ENCODE measurements at places on chromosomes 3 and 15.

GRCh38 chr3:128881576-128881975, 2.2 kb downstream of the ACAD9 start:
- no peak for DNase-seq

DNA sequence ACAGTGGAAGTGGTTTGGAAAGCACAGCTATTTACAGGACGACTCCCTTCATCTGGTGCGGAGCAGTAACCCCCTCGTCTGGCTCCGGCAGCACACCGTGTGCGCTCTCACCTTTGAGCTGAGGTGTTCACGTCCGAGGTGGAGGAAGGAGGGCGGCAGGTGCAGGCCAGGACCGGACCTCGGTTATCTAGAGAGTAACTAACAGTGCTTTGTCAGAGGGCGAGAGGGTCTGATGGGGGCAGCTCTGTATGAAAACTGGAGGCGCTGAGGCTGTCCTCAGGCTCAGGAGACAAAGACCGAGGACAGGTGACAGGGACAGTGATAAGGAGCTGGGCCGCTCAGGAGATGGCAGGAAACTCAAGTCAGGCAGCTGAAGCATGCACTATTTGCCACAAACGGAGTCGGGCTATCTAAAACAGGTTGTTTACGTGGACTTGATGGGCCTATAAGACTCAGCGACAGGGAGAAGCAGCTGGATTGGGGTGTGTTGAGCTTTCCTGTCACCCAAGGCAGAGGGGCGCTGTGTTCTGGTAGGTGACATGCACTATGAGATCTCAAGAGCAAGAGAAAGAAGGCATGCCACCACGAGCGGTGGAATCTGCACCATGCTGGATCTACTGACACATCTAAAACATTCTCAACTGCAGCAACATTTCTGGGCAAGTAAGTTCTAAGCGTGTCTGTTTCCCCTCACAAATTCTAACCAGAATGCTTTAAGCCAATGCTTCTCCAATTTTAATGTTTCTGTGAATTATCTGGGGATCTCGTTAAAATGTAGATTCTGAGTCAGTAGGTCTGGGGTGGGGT, 155.2 kb downstream of the XXYLT1 start:
- no peak for DNase-seq

DNA sequence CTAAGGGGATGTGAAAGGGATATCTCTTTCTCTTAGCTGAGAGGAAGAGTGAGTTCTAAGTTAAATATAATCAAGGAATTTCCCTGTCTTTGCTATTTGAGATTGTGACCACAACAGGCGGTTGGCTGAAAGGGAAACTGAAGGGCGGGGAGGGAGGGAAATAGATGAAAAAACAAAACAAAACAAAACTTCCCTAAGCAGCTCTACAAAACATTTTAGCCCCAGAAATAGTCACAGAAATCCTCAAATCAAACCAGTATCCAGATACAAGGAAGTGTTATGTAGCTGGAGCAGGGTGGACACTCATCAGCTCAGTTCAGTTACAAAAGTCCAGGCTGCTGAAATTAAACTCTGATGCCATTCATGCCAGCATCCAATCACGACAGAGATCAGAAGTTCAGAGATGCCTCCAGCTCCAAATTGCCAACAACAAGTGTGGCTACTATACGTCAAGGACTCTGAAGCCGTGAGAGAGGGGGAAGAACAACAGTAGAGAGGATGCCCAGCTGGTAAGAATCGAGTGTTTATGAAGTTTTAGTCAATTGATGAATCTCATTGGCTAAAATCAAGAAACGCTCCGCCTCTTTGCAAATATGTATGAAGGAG, 319 bp upstream of the TP63 start:
- no peak for DNase-seq

DNA sequence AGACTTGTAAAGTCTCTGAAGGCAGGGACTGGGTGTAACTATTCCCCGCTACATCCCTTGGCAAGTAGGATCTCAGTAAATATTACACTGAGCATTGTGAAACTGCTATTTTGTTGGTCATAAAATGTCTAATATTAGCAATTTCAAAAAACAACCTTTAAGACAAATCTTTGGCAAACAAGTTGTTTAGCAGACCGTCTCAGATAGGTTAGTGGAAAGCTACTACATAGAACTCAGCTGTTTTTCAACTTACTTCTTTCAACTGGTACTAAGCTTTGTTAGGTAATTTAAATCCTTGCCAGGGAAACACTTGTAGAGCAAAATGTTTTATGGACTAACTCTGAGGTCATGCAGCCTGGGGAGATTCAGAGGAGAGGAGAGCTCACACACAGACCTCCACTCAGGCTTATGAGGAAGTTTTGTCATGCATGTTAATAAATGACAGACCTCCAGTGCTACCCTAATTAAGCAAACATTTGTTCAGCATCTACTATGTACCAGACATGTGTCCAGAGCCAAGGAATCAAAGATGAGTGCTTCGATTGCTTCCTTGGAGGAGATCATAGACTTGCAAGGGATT, 61.6 kb upstream of the STAC start:
- DNase-seq: no peak

DNA sequence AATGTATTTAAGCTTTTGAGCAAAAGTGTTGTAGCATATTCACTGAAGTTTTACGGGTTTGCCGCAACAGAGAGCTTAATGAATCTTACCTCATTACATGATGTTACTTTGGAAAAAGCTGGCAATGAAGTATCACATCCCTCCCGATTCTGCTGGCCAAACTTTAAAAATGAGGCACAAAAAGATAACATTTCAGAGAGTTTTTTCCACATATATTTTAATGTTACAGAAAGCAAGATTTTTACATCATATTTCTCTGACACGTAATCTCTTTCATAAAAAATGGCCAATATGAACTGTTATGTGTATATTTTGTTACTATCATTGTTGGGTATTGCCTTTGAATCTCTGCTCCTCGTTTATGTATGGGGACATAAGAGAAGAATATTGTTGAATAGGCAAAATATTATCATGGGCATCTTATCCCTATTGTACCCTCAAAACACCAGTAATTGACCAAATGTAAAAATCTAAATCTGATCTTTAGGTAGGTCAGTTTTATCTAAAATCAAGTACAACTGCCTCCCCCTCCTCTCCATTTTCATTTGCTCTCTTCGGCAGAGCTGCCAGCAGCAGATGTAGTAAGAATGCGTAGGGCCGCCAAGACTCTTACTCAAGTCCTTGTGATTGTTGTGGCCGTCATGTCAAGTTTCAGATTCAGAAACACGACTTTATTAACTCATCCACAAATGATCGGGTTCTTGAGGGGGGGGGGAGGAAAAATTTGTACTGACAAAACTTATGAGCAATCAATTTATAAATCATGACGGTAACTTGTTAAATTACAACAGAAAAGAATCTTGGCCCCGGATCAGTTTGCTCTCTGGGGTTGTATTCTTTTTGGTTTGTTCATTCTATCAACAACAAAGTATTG, 106.7 kb upstream of the THRB start:
- no peak for DNase-seq

DNA sequence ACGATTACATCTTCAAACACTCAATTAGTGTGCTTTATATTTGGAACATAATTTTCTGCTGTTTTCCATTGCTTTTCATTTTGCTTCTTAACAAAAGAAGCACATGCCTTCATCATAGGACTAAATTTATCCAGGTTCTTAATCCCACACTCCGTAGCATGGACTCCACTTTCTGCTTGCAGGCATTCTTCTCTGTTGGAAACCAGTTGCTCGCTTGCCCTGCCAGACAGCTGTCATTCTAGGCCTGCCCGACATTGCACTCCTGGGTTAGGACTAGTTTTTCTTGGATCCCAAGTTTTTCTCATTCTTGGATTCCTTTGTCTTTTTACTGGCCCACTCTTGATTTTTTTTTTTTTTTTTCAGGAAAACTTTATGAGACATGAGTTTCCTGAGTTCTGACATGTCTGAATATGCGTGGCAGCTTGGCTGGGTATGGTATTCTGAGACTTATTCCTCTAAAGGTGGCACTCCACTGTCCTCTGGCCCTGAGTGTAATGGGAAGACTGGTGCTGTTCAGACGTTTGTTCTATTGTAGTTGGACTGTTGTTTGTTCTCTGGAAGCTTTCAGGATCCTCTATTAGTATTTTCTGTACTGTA, 6.3 kb upstream of the ATP1B3 start:
- no peak for DNase-seq
